Mucosa of descending colon (tissue), 3 donors: ENCODE measurements at places on chromosomes 16 and 17. TPM values are rescaled to one million over a fixed set of nuclear protein-coding genes. Genes with fewer than 3 reads are reported as not detected.

The EME1 gene
- 4.0 TPM for total RNA-seq

The SLC6A2 gene
- 0.09 TPM for total RNA-seq

The ABCA3 gene
- 3.4 TPM for total RNA-seq

The NOD2 gene
- total RNA-seq = 2.0 TPM

The CA10 gene
- total RNA-seq = 1.2 TPM

The ARHGDIG gene
- 1.9 TPM for total RNA-seq

The MPV17L gene
- total RNA-seq = 9.8 TPM

The GAS7 gene
- total RNA-seq = 6.4 TPM

DNA sequence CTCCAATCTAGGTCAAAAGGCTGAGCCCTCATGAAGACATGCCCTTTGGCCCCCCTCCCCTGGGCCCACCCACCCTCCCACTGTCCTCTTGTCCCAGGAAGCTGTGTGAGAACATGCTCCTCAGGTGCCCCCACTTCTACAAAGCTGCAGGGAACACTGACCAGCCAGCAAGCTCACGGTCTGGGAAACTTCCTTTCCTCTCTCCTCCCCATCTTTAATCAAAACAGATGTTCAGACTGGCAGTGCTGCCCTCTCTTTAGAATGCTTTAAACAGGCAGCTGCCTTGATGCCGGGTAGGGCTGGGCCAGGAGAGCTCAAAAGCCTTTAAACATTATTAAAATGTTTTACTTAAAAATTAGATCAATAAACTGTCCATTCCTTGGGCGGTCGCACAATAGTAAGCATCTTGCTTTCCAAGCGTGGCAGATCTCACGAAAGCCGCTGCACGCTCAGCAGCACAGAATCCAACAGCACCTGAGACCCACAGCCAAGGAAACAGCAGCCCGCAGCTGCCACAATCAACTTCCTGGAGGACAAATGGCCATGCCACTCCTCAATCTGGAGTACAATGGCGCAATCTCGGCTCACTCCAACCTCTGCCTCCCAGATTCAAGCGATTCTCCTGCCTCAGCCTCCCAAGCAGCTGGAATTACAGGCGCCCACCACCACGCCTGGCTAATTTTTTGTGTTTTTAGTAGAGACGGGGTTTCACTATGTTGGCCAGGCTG is 399.2 kb downstream of the SLC39A11 start:
- no peak for DNase-seq

DNA sequence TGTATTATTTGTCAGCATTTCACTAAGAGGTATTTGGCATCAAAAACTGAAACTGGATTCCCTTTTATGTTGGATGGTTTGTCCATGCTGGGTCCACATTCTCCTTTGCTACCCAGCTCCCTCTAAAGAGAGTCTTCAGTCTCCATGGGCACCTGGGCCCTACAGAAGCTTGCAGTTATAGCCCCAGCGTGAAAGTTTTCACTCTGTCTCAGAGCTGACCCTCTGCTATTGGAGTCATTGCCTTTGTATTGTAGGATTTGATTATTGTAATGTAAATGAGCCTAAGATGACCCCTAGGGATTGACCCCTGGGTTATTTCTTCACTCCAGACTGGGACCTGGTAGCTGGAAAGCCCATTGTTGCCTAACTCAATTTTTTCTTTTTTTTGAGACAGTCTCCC is 1026.5 kb upstream of the EEF2KMT start:
- no peak for DNase-seq

GRCh38 chr17:43416998-43417890 is 18.5 kb downstream of the ARL4D start:
- DNase-seq = peak; percentile 71

DNA sequence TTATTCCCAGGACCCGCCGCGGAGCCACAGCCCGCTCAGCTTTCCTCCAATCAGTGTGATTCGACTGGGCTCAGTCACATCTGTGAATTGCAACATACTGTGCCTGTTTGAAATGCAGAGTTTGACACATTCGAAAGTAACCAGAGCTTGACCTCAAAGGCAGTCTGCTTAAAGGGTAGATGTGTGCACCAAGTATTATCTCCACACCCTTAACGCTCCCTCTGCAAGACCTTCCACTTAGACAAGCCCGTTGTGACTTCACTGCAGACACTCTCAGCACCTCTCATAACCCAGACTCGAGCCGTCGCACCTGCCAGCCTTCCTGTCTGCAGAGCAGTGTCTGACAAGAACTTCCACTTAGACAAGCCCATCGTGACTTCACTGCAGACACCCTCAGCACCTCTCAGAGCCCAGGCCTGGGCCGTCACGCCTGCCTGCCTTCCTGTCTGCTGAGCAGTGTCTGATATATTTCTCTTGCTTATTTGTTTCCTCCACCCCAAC is 3.7 kb downstream of the KLHDC4 start:
- no peak for DNase-seq

- DNase-seq = no peak
Measured at GRCh38 chr16:31537362-31538242, 9.9 kb downstream of the AHSP start.

GRCh38 chr17:31722251-31723056 is 136.6 kb downstream of the COPRS start:
- no peak for DNase-seq

- no peak for DNase-seq
Measured at GRCh38 chr16:55906123-55906522, 30.9 kb upstream of the CES5A start.

- no peak for DNase-seq
Measured at GRCh38 chr17:81067391-81067811, 32.5 kb downstream of the BAIAP2 start.

- DNase-seq = peak; percentile 67
Measured at GRCh38 chr17:76556765-76557367, 17.0 kb downstream of the PRCD start.

DNA sequence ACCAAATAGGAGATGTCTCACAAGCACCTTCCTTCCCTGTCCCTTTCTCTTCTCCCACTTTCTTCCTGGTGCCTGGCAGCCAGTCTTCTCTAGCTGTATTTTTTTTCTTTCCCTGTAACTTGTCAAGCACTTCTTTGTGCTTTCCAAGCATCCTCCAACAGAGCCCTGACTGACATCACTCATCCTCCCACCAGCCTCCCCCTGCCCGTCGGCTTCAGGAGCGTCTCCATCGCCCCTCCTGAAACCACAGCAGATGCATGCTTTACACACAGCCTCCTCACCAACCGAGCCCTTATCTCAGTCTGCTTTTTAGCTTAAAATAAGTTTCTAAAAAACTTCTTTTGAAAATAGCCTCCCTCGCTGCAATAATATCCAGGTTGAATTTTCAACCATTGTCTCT is 268.7 kb upstream of the CDH5 start:
- no peak for DNase-seq

- peak; percentile 94 for DNase-seq
Measured at GRCh38 chr17:3838206-3838605, 7.8 kb downstream of the NCBP3 start.

DNA sequence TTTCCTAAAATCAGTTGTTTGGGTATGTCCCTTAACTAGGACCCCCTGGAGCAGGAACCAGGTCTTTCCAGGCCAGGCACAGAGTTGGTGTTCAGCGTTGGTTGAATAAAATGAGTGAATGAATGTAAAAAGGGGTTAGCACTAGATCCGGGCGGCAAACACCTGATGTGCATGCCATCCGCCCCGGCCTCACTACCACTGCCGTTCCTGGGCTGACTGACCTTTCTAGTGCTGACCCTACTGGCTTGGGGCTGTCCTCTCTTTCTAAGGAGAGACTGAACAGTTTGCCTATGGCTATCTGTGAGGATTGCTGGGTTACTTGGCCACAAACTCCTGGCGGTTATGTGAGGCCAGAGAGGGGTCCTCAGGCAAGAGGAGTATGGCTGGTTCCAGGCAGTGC is 10.1 kb upstream of the PHF12 start:
- no peak for DNase-seq

- no peak for DNase-seq
Measured at GRCh38 chr16:31502981-31503380, 5.2 kb downstream of the RUSF1 start.

GRCh38 chr17:80476877-80477646 is 655 bp upstream of the NPTX1 start:
- DNase-seq = no peak

DNA sequence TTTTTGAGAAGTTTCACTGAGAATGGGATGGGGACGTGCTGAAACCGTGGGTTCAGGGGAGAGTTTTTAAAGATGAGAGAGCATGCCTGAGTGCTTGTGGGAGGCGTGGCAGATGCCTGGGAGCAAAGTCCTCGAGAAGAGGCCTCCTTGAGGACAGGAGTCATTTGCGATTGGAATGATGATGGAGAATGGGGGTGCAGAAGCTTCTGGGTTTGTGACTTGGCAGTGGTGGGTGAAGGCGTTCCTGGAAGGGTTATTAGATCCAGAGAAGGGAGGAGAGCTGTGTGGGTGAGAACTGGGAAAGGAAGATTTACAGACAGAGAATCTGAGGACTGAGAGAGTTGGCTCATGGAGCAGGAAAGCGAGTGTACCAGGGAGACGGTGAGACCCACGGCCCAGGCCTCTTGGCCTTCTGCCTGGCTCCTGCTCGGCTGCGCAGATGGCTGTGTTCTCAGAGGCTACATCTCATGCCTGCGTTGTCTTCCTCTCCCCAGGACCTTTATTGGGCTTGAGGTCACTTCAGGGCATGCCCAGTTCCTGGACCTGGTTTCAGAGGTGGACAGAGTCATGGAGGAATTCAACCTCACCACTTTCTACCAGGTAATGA is 8.6 kb upstream of the MMP15 start:
- DNase-seq = no peak

DNA sequence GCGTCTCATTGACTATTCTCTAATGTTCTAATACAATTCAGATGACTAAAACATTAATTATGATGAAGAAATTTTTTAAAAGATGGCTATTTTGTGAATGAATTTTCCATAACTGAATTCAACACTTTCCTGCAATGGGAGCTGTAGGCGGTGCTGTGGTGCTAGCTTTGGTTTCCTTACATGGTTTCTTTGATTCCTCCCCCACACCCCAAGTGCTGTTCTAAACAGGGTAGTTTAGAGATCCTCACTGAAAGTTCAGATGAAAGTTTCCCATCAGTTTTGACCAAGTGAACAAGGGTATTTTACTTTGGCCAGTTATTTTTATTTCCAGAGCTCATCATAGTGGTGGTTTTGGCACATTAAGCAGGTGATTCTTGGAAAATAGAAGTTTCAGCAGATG is 26.0 kb upstream of the MRC2 start:
- no peak for DNase-seq

DNA sequence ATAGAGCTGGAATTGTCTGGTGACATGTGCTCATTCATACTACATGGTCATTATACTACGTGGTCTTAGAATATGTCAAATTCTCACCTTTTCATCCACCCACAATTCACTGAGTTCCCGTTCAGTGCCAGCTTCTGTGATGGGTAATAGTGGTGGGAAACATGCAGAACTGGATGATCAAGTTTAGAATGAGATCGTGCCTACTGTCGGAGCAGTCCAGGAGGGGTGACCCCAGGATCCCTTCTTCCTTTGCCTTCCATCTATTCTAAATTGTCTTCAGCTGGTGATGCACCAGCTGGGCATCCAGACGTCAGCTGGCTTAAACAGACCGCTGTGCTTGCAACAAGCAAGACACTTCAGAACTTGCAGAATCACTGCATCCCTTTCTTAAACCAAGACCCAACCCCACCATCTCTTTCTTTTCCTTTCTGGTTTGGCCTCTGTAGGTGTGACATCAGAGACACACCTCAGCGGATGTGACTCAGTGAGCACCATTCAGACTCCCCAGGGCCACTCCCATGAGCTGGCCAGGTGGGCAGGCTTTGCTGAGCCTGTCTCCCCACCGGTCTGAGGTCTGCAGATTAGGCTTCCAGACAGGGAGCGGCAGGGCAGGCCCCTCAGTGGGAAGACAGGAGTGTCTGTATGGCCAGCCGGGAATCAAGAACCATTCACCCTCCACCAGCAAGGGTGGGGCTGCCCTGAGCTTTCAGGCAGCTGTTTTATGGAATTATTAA is 18.1 kb downstream of the C17orf100 start:
- DNase-seq = no peak

DNA sequence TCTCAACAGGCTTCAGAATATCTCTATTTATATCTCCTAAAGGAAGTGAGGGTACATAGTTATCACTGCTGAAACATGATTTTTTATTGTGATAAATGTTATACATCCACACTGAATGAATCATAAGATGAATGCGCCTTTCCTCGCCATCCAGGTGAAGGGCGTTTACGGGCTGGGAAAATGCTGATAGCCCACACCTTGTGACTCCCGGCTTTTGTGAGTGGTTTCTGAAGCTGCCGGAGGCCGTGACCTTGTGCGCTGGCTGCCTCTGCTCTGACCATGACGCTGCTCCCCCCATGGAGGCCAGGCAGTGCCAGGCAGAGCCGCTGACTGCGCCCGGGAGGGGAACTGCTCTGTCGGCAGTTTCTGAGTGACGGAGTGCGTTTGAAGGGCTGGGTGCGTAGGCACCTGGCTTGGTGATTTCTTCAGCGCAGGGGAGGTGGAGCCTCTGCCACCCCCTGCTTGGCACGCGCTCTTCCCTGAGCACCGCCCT is 97.2 kb downstream of the RAP1GAP2 start:
- DNase-seq = peak; percentile 79

- no peak for DNase-seq
Measured at GRCh38 chr17:17924857-17925250, 47.3 kb downstream of the TOM1L2 start.

DNA sequence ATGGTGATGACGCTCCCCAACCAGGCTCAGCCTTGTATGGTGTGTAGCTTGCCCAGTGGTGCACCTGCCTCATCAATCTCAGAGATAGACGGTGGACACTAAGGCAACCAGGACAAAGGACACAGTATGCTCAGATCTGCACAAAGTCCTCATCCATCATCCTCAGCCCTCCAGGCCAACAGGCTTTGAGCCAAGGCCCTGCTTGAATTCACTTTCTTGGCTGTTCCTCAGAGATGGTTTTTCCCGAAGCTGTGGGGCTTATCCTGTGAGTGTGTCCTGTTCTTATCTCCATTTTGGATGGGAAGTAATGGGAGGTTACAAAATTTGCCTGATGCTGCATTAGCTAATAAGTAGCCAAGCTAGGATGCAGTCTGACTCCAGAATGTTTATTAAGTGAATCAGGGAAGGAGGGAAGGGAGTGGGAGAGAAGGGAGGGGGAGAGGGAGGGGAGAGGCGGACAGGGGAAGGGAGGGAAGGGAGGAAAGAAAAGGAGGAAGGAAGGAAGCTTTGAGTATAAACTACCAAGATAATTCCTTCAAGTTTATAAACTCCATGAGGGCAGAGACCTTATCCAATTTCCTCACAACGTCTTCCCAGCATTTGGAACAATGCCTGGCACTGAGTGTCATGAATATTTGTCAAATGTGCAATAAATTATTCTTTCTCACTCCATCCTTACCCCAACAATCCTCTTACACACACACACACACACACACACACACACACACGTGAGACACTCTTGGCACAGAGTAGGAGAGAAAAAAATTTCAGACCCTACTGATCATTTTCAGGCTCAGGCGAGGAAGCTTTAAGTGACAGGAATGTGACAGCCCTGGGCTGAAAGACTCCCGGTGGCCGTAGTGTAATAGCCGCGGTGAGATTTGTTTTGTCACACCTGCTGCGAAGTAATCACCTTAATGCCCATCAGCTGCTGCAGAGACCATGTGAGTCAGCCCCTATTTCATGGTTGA is 84.3 kb downstream of the BMERB1 start:
- no peak for DNase-seq

GRCh38 chr17:76481071-76481655 is 13.8 kb downstream of the AANAT start:
- DNase-seq = no peak
